Activated T-helper 17 cell treated with anti-CD3 and anti-CD28 coated beads, Interleukin-2, amount 50 U/mL, for 72 hours (primary cell): ENCODE measurements at places on chromosomes 6 and 20. TPM values are rescaled to one million over a fixed set of nuclear protein-coding genes. Genes with fewer than 3 reads are reported as not detected.

The RAD21L1 gene
- total RNA-seq, result not detected

The GHRH gene
- total RNA-seq, result not detected

The CCN6 gene
- not detected for total RNA-seq

The SLCO4A1 gene
- 53.6 TPM for total RNA-seq

The MARCKS gene
- 0.17 TPM for total RNA-seq

The PRRT1 gene
- 0.17 TPM for total RNA-seq

The MAS1 gene
- total RNA-seq, result not detected

The SCUBE3 gene
- not detected for total RNA-seq

The STMND1 gene
- total RNA-seq, result 0.71 TPM

The ZSCAN23 gene
- total RNA-seq, result 0.24 TPM

The CST5 gene
- not detected for total RNA-seq

The PDE7B gene
- 0.04 TPM for total RNA-seq

The ASIP gene
- not detected for total RNA-seq

The SIRPB1 gene
- 1.1 TPM for total RNA-seq

The IL17F gene
- 3,317 TPM for total RNA-seq

The FAM83D gene
- 18.3 TPM for total RNA-seq

The BPIFB4 gene
- total RNA-seq, result not detected

The NPBWR2 gene
- total RNA-seq, result not detected

The BANF2 gene
- not detected for total RNA-seq

The HMGCLL1 gene
- total RNA-seq, result not detected

The HECA gene
- total RNA-seq, result 85.7 TPM

The HFE gene
- total RNA-seq, result 1.7 TPM
